ENCODE measurements at places on chromosomes 4 and X. TPM values are rescaled to one million over a fixed set of nuclear protein-coding genes. Genes with fewer than 3 reads are reported as not detected.

Gene JCHAIN
- total RNA-seq, result not detected

Gene SASH3
- 239 TPM for total RNA-seq

Gene ADH1A
- not detected for total RNA-seq

Gene UGT2B10
- not detected for total RNA-seq

Gene GYPA
- total RNA-seq, result not detected

- H3K27me3 ChIP-seq, result no peaks in the 10 kb centered on the region
Measured at GRCh38 chr4:26953366-26953765, 92.7 kb downstream of the STIM2 start.

- no peak for DNase-seq
- H3K27ac ChIP-seq, result no peak overlapping the region
- peaks cover 5% of the 10 kb centered on the region for H3K27me3 ChIP-seq
- no peak overlapping the region for H3K4me3 ChIP-seq
Measured at GRCh38 chr4:95105983-95106382, 348.2 kb downstream of the BMPR1B start.

DNA sequence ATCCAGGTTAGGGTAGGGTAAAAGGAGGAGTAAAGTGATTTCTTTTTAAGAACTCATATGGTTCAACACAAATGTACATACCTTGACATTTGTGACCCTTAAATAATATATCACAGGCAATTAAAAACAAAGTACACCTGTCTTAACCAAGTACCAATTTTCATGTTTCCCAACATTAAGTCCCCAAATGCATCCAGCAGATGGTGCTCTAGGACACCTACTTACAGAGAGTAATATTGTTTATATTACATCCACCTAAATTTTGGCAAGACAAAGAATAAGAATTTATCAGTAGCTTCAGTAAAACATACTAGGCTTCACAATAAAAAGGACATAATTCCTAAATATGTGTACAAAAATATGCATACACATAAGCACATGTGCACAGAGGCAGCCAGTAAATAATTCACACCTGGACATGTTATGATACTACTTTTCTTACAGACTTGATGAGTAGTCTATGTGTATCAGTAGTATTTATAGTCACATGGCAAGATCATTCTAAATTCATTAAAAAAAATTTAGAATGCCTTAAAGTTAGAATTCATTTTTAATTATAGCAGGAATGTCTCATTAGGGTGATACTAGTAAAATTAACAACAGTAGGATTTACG lies 219.7 kb downstream of the DCLK2 start:
- H3K36me3 ChIP-seq, result peaks cover 3% of the 10 kb centered on the region
- H3K4me1 ChIP-seq, result peaks cover 1% of the 10 kb centered on the region

DNA sequence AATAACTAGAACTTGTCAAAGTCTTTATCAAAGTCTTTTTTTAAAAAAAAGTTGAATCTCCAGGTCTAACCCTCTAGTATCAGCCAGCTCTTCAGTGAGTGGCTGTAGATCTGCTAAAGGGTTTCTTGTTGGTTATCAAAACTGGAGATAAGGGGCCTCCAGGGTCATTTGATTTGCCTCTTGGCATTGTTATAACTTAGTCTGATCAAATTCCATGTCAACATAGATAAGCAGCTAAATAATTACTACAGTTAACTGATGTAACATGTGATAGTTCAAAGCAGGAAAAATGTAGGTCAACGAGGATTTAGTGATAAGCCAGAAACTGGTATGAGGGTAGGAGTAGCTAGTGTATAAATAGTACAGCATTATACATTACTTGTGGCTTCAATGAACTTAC lies 465.1 kb downstream of the PDHA2 start:
- no peaks in the 10 kb centered on the region for H3K36me3 ChIP-seq
- H3K4me3 ChIP-seq, result no peak overlapping the region
- no peaks in the 10 kb centered on the region for H3K27me3 ChIP-seq
- no peak overlapping the region for H3K27ac ChIP-seq

- H3K4me1 ChIP-seq, result no peaks in the 10 kb centered on the region
- no peak overlapping the region for H3K27ac ChIP-seq
- H3K27me3 ChIP-seq, result no peaks in the 10 kb centered on the region
- no peak overlapping the region for H3K4me3 ChIP-seq
- no peak for DNase-seq
- no peaks in the 10 kb centered on the region for H3K36me3 ChIP-seq
Measured at GRCh38 chr4:171710743-171711142, 102.5 kb upstream of the GALNTL6 start.

GRCh38 chrX:9023293-9023692 lies 10.6 kb downstream of the FAM9B start:
- no peaks in the 10 kb centered on the region for H3K4me1 ChIP-seq
- no peak overlapping the region for H3K4me3 ChIP-seq
- H3K27ac ChIP-seq, result no peak overlapping the region
- no peaks in the 10 kb centered on the region for H3K36me3 ChIP-seq
- DNase-seq, result no peak

DNA sequence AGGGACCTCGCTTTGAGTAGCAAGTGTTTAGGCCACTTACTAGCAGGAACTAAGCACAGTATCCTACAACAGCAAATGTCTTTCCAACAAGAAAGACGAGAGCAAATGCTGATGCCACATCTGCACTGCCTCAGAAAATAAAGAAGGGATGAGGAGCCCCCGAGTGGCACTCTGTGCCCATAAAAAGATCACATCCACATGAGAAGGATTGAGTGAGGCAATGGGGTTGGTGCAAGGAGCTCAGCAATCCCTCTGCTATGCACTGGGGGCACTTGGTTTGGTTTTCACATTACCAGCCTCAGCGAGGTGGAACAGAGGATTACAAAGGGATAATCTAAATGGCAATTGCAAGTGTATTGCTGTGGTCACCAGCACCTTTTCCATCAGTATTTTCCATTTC lies 252.8 kb upstream of the SLC7A11 start:
- no peaks in the 10 kb centered on the region for H3K27me3 ChIP-seq
- no peaks in the 10 kb centered on the region for H3K36me3 ChIP-seq
- no peak for DNase-seq
- no peak overlapping the region for H3K4me3 ChIP-seq

GRCh38 chr4:182023469-182023868 lies 219.7 kb upstream of the TENM3 start:
- DNase-seq, result no peak
- H3K4me3 ChIP-seq, result no peak overlapping the region
- no peaks in the 10 kb centered on the region for H3K36me3 ChIP-seq
- H3K27ac ChIP-seq, result no peak overlapping the region

DNA sequence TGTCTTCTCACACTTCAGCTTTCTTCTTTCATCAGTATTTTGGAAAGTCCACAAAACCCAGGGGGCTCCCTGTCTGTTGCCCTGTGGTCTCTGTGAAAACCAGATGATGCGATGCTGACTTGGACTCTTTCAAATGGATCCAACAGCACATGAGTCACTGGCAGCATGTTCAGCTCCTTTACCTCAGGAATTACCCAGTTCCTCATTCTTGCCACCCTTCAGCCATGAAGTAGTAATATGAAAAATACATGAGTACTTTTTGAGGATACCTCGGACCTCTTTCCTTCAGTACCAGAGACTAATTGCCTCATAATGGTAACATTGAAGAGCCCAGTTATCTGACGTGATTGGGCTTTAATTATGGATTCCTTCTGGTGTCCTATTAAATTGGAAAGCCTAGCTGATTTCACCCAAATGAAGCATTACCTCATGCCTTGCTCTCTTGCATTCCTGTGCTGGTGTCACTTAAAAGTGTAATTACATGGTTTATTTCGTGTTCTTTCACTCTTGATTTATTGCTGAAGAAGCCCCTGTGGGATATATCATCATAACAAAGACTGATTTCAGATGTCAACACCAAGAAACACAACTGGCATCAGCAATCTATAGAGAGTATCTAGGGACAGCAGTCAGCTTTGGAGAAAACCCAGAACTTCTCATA lies 63.4 kb downstream of the NFKB1 start:
- no peaks in the 10 kb centered on the region for H3K27me3 ChIP-seq
- no peak for DNase-seq
- no peak overlapping the region for H3K4me3 ChIP-seq
- H3K4me1 ChIP-seq, result peaks cover 60% of the 10 kb centered on the region

- H3K27ac ChIP-seq, result no peak overlapping the region
- H3K4me3 ChIP-seq, result no peak overlapping the region
- no peaks in the 10 kb centered on the region for H3K27me3 ChIP-seq
- no peak for DNase-seq
Measured at GRCh38 chrX:40253771-40254170, 156.0 kb upstream of the BCOR start.

GRCh38 chr4:153643406-153644383 lies 40.4 kb upstream of the TLR2 start:
- no peaks in the 10 kb centered on the region for H3K27me3 ChIP-seq
- no peak for DNase-seq
- no peak overlapping the region for H3K4me3 ChIP-seq
- H3K4me1 ChIP-seq, result peaks cover 17% of the 10 kb centered on the region

Data from activated naive CD8-positive, alpha-beta T cell treated with anti-CD3 and anti-CD28 coated beads, Interleukin-2, amount 10 ng/mL, durations not matched to agents 7 days and 5 days (primary cell).